ENCODE measurements at places on chromosomes 4 and X.
A peak's percentile ranks its signal among the peaks of the same experiment; 100 is the strongest.

DNA sequence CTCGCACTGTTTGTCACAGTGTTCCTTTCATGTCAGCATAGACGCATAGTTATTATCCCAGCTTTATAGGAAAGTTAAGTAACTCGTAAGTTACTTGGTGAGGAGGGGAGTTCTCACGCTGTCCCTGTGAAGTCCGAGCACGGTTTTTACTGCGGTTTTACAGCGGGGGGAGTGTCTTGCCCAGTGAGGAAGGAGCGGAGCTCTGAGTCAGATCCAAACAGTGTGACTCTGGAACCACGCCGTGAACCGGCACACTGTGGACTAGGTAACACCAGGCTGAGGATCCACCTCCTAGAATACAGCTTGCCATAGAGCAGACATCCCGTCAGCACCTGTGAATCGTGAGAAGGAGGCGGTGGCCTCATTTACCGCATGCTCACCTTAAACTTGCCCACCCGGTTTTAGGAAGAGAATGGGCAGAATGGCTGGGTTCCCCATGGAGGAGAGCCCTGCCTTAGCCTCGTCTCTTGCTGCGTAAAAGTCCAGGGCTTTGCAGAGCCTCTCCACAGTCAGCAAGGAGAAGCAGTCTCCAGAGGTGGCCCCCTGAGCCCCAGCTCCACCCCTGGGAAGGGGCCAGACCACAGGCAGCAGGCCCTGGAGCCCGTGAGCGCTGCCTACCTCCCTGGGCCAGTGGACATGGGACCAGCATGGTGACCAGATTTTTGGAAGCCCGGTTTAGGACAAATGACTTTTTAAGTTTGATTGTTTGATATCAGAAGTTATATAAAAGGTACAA, 40.2 kb upstream of the HGFAC start:
- DNase-seq = peak; percentile 25

DNA sequence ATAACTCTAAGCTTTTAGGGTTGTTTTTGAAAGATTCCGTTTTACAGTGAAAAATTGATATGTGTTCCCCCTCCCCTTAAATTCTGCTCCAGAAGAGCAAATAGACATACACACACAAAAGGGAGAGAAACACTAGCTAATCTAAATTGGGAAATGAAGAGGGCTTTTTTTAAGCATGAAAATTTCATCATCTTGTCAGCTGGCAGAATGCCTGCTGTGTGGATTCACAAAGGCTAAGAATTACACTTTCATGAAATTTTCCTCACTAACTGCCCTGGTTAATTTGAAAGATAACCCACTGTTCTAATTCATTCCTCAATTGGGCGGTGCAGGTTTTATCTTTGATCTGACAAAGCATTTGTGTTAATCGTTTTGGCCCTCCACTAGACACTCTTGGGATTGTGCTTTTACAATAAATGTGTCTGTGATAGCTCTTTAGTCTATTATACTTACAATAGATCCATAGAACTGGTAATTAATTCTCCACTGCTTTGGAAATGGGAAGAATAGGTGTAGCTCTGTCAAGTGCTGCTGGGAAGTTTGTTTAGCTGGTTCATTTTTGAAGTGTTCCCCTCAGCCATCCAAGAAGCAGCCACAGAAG, 152.9 kb downstream of the POLA1 start:
- peak; percentile 19 for DNase-seq

- no peak for DNase-seq
Observed at GRCh38 chr4:109177096-109177810, 125.2 kb downstream of the COL25A1 start.

GRCh38 chrX:22069586-22069985, 37.5 kb downstream of the PHEX start:
- no peak for DNase-seq

- DNase-seq = peak; percentile 5
Observed at GRCh38 chr4:25253071-25253445, 19.2 kb downstream of the PI4K2B start.

DNA sequence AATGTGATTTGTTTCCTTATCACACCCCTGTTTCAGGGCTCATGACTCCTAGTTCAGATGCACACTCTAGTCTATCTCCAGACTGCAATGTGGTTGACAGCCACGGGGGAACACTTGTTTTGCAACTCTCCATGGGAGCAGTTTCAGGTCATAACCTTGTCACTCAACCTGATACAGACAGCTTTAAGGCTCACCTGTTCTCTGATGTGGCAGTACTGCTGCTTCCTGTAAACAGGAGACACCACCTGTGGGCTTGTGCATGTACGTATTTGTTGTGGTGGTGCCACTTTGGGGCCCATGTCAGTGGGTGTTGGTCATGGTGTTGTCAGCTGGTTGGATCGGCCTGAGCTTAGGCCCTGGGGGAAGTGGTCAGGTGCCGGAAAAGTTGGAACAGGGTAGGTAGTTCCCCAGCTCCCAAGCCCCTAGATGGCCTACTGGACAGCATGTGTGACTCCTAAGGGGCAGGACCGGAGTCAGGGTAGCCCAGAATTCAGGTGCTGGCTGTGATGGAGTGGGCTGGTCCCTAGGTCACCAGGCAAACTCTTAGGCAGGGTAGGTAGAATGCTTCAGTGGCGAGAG, 46.2 kb downstream of the FAM9B start:
- no peak for DNase-seq

- DNase-seq = peak; percentile 71
Observed at GRCh38 chr4:8215001-8215427, 15.9 kb downstream of the SH3TC1 start.

DNA sequence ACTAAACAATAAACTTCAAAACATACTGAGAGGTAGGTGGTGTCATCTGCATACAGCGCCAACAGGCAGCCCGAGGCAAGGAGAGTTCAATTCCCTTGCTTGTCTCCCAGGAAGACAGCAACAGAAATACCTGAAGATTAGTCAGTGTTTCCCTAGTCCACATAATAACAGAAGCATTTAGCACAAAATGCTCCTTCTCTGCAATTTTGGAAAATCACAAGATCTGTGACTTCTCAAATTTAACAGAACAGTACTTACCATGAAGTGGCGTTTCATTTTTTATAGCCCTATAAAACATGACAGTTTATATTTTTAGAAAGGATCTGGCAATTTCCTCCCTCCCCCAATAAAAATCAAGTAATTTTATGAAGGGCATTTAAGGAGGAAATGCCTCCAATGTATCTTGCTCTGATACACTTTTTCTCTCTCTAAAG, 67.1 kb upstream of the MYOZ2 start:
- no peak for DNase-seq

DNA sequence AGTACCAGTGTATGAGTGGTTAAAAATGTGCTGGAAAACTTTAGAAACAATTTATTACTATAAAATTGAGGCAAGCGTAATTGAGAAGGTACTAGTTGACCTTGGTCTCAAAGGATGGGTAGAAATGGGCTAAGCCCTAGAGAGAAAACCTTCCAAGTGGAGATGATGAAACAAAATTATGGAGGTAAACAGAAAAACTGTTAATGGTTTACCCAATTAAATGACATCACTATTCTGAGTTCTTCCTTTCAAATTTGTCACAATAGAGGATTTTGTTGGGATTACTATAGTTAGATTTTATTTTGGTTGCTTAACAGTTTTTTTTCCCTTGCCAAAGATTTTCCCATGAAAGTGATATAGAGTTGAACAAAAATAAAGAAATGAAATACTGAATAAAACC, 1302.5 kb upstream of the TENM3 start:
- DNase-seq = no peak

- no peak for DNase-seq
Observed at GRCh38 chr4:23353200-23353599, 536.6 kb downstream of the PPARGC1A start.

DNA sequence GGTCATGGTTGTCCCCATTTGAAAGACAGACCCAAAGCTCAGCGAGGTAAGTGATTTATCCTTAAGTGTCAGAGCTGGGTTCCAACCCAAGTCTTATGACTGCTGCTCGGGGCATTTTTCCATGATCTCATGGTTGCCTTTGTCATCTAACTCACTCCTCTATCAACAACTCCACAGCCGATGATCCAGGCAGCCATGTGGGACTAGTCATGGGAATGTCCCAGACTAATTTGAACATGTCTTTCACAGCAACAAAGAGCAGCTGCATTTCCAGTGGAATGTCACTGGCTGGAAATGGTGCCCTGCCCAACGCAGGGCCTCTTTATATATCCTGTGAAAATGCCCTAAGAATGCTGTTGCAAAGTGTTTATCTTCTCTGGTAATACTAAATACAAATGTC, 284.8 kb upstream of the PPARGC1A start:
- DNase-seq = no peak

DNA sequence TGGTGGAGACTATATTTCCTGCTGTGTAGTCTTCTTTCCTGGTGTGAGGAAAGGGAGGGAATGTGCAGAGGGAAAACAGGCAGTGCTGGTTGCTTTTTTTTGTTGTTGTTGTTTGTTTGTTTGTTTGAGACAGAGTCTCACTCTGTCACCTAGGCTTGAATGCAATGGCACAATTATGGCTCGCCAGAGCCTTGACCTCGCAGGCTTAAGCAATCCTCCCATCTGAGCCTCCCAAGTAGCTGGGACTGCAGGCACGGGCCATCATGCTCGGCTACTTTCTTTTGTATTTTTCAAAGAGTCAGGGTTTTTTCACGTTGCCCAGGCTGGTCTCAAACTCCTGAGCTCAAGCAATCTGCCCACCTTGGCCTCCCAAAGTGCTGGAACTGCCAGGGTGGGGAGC, 82.5 kb downstream of the RELL1 start:
- no peak for DNase-seq

- no peak for DNase-seq
Observed at GRCh38 chr4:8639021-8639420, 46.5 kb downstream of the CPZ start.

DNA sequence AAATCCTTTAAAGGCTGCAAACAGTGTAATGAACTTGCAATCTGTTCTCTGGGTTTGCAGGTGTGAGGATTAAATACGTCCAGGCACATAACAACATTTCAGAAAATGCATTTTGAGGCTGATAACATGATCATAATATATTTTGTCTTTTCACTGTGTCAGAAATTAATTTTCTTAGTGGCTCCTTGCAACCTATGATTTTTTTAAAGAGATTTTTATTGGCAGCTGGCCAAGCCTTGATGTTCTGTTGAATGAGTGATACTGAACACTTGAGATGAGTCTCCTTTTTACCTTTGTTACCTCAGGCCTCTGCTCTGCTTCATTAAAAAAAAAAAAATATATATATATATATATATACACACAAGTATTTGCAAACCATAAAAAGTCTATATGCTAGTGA, 68.2 kb upstream of the TENM3 start:
- no peak for DNase-seq

DNA sequence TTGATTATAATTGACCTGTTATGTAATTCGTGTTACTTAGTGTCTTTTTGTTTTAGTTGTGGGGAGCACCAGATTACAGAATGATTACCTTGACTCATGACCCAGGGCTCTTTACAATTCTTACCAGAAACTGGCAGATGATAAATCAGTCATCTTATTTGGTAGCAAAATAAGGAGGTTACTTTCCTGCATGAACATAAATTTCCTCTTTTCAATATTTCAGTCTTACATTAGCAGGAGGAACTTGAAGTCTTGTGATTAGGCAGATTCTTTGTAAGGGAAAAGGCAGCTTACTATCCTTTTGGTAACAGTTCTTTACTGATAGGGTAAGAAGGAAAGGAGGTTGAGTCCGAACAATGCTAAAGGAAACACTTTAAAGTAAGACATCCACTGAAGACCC, 26.0 kb upstream of the SLC25A5 start:
- DNase-seq = no peak

DNA sequence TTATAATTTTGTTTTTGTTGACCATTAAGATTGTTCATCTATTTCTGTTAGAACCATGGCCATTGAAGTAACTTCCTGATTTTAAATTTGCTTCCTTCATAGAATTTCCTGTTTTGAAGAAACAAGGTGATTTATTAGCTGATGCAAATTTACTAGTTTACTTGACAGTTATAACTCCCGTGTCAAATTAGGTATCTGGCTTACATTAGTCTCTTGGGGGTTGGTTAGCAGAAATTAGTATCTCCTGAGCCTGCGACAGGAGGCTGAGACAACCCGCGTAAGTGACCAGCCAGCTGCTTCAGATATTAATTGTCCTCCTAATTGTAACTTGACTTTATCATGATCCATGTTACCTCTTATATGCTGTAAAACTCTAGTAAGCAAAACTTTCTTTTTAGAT, 154.3 kb downstream of the CFAP299 start:
- DNase-seq = no peak

GRCh38 chr4:38562751-38563198, 101.2 kb upstream of the KLF3 start:
- DNase-seq = peak; percentile 31

DNA sequence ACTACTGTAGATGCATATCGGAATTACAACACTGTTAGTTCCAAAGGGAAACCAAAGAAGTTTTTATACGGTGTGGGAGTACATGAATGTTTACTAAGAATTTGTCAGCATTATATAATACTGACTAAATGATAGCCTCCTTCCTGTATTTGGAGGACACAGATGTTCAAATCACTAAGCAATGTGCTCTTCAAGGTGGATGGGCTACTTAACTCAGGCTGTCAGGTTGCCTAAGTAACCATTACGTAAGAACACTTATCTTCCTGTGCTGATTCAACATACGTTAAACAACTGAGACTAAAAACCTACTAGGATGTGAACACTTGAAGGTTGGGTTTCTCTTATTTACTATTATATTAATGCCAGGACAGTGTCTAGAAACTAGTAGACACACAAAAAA, 81.9 kb upstream of the HPGD start:
- peak; percentile 21 for DNase-seq

DNA sequence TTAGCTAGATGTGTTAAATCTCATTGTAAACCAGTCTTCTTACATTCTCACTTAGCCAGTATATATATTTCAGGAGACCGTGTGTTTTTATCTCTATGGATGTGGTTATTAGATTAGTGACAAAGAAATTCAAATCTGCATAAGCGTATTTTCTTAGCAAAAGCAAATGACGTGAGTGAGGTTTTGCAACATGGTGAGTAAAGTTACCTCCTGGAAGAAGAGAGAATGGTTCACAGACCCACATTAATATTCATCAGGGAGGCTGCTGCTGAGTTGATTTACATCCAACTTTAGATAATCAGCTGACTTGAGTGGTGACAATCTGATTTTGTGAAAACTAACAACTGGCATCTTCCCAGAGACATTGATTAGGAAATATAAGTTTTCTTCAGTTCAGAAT, 589.9 kb upstream of the GALNT7 start:
- peak; percentile 4 for DNase-seq

DNA sequence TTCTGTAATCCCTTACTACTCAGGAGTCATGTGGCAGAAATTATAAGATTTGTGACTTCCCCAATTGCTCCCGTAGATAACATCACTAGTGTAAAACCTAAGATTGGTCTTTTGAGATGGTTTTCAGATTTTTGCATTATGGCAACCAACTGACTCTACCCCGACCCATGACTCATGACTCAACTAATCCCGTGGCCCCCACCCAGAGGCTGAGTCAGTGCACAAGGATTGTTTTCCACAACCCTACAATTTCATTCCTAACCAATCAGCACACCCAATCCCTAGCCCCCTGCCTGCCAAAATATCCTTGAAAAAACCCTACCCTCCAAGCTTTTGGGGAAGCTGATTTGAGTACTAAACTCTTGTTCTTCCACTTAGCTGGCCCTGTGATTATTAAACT, 109.4 kb upstream of the FAM9C start:
- peak; percentile 61 for DNase-seq

- DNase-seq = no peak
Observed at GRCh38 chr4:4645743-4646142, 103.9 kb upstream of the STX18 start.
